Muscle of leg (tissue), 16 donors: ENCODE measurements at places on chromosomes 7 and 10. TPM values are rescaled to one million over a fixed set of nuclear protein-coding genes. Genes with fewer than 3 reads are reported as not detected.

The AUTS2 gene
- 80.4 TPM for polyA plus RNA-seq

The CBX3 gene
- 191 TPM for polyA plus RNA-seq

The CH25H gene
- 0.33 TPM for polyA plus RNA-seq

The CASD1 gene
- 42.8 TPM for polyA plus RNA-seq

The ZMIZ2 gene
- 21.4 TPM for polyA plus RNA-seq

The ZNF804B gene
- polyA plus RNA-seq, result not detected

The MMD2 gene
- 0.09 TPM for polyA plus RNA-seq

The ASZ1 gene
- polyA plus RNA-seq, result not detected

The PDZD7 gene
- polyA plus RNA-seq, result 1.6 TPM

The EPHA1 gene
- 5.7 TPM for polyA plus RNA-seq

The DKK1 gene
- 0.74 TPM for polyA plus RNA-seq

The AKR1C2 gene
- polyA plus RNA-seq, result 12.8 TPM

The TMEM176B gene
- polyA plus RNA-seq, result 10.2 TPM

The ZPBP gene
- polyA plus RNA-seq, result not detected

The HOXA9 gene
- 28.5 TPM for polyA plus RNA-seq

The NEUROD6 gene
- polyA plus RNA-seq, result not detected

The RPS24 gene
- 4,074 TPM for polyA plus RNA-seq

The ITPRID1 gene
- polyA plus RNA-seq, result 0.30 TPM

The IGF2BP3 gene
- 29.9 TPM for polyA plus RNA-seq

The DEPP1 gene
- polyA plus RNA-seq, result 44.6 TPM

The PGAM2 gene
- 351 TPM for polyA plus RNA-seq

The C10orf53 gene
- not detected for polyA plus RNA-seq

The LIPK gene
- not detected for polyA plus RNA-seq

The PRSS37 gene
- polyA plus RNA-seq, result 0.11 TPM

The OGDHL gene
- 0.71 TPM for polyA plus RNA-seq

The PDE6C gene
- 0.75 TPM for polyA plus RNA-seq

The SFMBT2 gene
- polyA plus RNA-seq, result 7.1 TPM

The LIPJ gene
- polyA plus RNA-seq, result not detected

The GALNT17 gene
- polyA plus RNA-seq, result 22.5 TPM

The UCN3 gene
- not detected for polyA plus RNA-seq

The HMX2 gene
- not detected for polyA plus RNA-seq

The HYAL4 gene
- 0.05 TPM for polyA plus RNA-seq

The GLUD1 gene
- 75.6 TPM for polyA plus RNA-seq

The CTAGE4 gene
- 1.2 TPM for polyA plus RNA-seq

The ACSL5 gene
- 1.9 TPM for polyA plus RNA-seq

The GIMAP6 gene
- 17.4 TPM for polyA plus RNA-seq

The WDFY4 gene
- 3.5 TPM for polyA plus RNA-seq

The ACSM6 gene
- polyA plus RNA-seq, result not detected

The FLNC gene
- polyA plus RNA-seq, result 470 TPM

The TUBAL3 gene
- polyA plus RNA-seq, result 0.08 TPM

The FZD1 gene
- polyA plus RNA-seq, result 18.3 TPM

The ANKRD1 gene
- polyA plus RNA-seq, result 128 TPM

The FRMPD2 gene
- polyA plus RNA-seq, result 0.13 TPM

The CD36 gene
- 281 TPM for polyA plus RNA-seq
